RWPE1 (cell line): ENCODE measurements at places on chromosomes 2 and 18.

GRCh38 chr18:1048032-1048431 lies 143.4 kb downstream of the ADCYAP1 start:
- peak; percentile 7 for DNase-seq

DNA sequence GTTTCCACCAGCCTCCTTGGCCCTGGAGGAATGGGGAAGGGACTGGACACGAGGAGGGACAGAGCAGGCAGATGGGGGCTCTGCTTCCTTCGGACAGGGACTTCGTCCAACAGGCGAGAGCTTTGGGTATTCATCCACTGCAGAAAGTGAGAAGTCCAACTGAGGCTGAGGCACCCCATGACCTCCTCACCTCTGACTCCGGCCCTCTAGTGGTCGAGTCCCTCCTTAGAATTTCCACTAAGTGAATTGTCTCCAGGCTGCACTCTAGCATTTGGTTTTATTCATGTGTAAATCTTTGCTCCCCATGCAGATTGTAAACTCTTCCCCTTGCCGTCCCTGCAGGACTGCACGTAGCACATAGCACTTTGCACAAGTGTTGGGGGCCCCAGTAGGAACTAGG lies 75.6 kb downstream of the TMEM247 start:
- no peak for DNase-seq

DNA sequence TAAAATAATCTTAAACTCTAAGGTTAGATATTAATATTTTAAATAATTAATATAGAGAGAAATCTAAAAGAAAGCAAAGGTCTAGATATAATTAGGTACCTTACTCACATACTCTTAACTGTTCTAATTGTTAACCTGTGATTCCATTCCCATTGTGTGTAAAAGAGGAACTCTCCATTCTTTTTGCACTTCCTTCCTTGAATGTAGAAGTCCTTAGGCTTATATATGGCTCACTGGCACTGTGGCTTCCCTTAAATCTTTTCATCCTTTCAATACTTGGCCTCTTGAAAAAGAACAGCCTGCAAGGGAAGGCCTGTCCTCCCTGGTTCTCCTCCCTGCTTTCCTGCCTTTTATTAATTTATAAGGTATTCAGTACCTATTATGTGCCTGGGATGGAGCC lies 182.8 kb upstream of the FOSL2 start:
- DNase-seq, result no peak

DNA sequence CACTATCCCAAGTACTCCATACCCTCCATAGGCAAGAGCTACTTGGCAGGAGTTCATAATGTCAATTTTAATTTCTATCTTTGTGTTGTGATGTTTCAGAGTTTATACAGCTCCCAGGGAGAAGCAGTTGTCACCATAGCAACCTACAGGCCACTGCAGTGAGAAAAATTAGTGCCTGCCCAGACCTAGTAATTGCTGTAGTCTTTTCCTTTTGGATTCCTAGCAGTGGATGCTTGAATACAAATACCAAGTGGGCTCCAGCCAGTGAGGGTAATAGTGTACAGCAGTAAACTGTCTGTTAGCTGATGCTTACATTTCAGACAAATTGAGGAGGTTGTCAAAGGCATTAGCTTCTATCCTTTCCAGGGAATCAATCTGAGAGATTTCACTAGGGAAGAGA lies 26.7 kb downstream of the LHCGR start:
- no peak for DNase-seq

- DNase-seq, result peak; percentile 72
These were observed 16.3 kb downstream of the GPR55 start for GRCh38 chr2:230908595-230909191.

GRCh38 chr2:68385220-68385906 lies 20.3 kb downstream of the PLEK start:
- no peak for DNase-seq

- DNase-seq, result no peak
These were observed 450.1 kb downstream of the LPIN1 start for GRCh38 chr2:12196495-12196894.

DNA sequence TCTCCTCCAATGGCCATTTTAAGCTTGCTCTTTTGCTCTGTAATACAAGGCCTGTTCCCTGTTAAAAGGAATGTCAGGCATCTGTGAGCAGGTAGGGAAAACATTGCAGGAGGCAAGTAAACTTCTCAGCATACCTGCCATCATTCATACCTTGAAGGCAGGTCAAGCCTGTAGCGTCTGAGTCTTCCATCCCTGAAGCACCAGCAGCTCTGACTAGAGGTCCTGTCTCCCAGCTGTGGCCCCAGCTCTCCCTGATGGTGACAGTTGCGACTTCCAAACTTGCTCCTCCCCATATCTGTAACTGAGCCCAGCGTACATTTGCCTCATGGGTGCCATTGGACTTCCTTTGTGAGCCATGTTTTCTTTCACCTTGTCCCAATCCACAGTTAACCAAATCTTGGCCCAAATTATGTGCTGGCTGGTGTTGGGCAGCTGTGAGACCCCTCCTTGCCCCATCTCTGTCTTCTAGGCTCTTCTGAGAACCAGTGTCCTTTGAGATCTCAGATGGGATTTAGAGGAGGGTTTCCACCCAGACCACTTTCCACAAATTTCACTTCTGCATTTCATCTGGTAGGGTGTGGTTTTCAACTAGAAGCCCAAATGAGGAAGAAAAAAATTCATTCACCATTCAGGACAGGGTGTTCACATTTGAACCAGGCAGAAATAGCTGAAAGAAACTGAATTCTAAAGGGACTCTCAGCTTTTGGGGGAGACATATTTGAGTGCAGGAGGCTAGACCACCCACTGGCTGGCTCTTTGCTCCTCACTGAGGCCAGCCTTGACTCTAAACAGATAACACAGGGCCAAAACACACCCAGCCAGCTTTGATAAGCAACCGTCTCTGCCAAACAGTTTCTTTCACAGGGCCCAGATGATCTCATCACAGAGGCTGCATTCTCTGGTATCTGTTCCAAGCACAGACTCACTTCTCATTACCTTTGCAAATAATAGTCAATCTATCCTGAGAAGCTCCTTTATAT lies 66.4 kb upstream of the MSH2 start:
- no peak for DNase-seq

DNA sequence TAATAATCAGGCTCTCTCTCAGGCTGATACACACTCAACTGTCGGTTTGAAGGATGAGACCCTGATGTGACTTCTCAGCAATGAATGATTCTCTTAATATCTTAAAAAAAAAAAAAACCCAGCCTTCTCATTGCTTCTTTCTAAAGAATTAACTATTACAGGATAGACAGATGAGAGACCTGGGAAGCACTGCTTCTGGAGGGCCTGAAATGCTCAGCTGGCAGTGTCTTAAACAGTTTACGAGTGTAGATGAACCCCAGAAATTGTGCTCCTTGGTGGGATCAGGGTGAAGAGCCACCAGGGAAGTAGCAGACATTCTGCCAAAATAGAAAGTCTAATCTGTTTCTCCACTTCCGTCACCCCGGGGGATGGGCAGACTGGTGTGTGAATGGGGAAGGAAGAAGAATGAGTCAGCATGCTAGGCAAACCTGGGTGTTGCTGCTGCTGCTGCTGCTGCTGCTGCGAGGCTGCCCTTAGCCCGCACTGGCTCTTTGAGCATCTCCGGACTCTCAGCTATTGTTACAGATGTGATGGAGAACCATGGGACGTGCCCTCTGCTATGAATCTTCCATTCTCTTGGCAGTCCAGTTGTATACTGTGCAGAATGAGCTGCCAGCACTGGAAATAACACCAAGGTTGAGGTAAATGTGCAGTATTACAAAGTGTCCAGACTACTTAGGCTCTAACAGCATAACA lies 158.4 kb downstream of the SETBP1 start:
- DNase-seq, result peak; percentile 64

DNA sequence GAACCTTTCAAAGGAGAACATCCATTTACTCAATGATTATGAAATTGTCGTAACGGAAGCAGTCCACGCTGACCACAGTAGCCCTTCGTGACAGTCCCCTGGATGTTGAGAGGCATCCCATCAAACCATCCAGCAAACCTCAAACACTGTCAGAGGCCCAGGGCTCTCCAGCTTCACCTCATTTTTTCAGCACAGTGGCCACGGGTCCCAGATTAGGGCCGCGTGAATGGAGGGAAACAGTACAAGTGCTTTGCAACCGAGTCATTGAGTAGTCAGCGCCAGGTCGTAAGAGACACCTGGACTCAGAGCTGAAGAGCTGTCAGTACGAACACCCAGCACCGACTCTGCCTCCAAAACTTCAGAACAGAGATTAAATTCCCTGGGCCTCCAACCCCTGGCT lies 552.5 kb upstream of the SALL3 start:
- DNase-seq, result no peak
